ENCODE measurements at places on chromosomes 5 and 9. TPM values are rescaled to one million over a fixed set of nuclear protein-coding genes. Genes with fewer than 3 reads are reported as not detected.

- DNase-seq: no peak
Observed at GRCh38 chr9:91075279-91075678, 273.7 kb downstream of the SYK start.

GRCh38 chr9:136656183-136656738 is 6.5 kb upstream of the EGFL7 start:
- DNase-seq: no peak

GRCh38 chr5:40691894-40692293 is 12.2 kb downstream of the PTGER4 start:
- no peak for DNase-seq

PAEP gene
- total RNA-seq: not detected

GRCh38 chr5:140497897-140498296 is 49.6 kb upstream of the EIF4EBP3 start:
- DNase-seq: no peak

KCNV2 gene
- total RNA-seq: not detected

SMIM33 gene
- total RNA-seq: not detected

DNA sequence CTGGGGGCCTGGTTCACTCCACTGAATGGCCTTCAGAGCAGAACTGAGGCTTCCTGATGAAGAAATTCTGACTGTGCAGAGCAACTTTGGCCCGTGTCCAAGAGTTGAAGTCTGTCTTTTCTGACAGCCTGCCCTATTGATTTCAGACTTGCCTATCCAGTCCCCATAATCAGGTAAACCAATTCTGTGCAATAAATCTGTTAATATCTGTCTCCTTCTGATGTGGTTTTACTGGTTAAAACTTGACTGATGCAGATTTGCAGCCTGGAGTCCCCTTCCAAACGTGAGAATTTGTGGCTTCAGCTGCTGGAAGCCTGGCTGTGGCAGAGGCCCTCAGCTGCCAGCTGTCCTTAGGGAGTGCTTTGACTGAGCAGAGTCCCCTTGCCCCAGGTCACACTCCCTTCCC is 283.9 kb upstream of the ANKRD55 start:
- DNase-seq: no peak

PCDHB3 gene
- not detected for total RNA-seq

TYRP1 gene
- not detected for total RNA-seq

GRCh38 chr5:425714-426113 is 17.3 kb upstream of the EXOC3 start:
- DNase-seq: no peak

ASTN2 gene
- total RNA-seq: 2.3 TPM

- no peak for DNase-seq
Observed at GRCh38 chr5:159824188-159825161, 91.8 kb upstream of the ADRA1B start.

DNA sequence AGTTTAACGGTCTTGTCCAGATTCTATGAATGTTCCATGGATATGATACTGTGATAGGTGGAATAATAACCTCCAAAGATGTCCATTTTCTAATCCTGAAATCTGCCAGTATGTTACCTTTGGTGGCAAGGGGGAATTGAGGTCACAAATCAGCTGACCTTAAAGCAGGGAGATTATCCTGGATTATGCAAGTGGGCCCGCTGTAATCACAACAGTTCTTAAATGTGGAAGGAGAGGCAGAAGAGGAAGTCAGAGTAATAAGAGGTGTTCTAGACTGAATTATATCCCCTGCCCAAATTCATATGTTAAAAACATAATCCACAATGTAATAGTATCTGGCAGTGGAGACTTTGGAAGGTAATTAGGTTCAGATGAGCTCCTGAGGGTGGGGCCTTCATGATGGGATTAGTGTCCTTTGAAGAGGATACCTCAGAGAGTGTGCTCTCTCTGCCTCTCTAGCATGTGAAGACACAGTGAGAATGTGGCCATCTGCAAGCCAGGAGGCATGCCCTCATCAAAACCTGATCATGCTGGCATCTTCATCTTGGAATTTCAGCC is 47.6 kb upstream of the ZFAND5 start:
- no peak for DNase-seq

- DNase-seq: no peak
Observed at GRCh38 chr9:124973807-124974206, 32.9 kb upstream of the GOLGA1 start.

GRCh38 chr5:139708877-139709581 is 60.9 kb downstream of the CXXC5 start:
- no peak for DNase-seq

GRCh38 chr5:83871533-83872395 is 151.1 kb upstream of the HAPLN1 start:
- no peak for DNase-seq

DNA sequence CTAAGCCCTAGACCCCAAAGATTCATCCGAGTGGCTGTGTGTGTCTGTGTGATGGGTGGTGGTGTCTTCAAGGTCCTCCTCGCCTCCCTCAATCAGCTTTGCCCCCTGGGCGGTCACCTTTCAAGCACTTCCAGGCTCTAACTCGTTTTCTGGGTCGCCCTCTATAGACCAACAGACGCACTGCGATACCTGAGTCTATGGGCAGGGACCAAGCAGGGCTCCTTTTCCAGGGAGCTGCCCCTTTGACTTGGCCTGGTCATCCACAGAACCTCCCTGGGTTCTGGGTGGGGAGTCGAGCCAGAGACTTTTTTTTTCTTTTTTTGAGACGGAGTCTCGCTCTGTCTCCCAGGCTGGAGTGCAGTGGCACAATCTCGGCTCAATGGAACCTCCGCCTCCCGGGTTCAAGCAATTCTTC is 1.1 kb downstream of the SLC27A4 start:
- peak; percentile 46 for DNase-seq

- DNase-seq: no peak
Observed at GRCh38 chr5:139675213-139675612, 27.1 kb downstream of the CXXC5 start.

- no peak for DNase-seq
Observed at GRCh38 chr9:124980431-124980830, 39.5 kb upstream of the GOLGA1 start.

- no peak for DNase-seq
Observed at GRCh38 chr5:6656680-6657079, 23.4 kb downstream of the SRD5A1 start.

- DNase-seq: no peak
Observed at GRCh38 chr5:149540089-149540488, 11.2 kb downstream of the CSNK1A1 start.

AK3 gene
- 14.5 TPM for total RNA-seq

PCDHGB1 gene
- 0.37 TPM for total RNA-seq

DNA sequence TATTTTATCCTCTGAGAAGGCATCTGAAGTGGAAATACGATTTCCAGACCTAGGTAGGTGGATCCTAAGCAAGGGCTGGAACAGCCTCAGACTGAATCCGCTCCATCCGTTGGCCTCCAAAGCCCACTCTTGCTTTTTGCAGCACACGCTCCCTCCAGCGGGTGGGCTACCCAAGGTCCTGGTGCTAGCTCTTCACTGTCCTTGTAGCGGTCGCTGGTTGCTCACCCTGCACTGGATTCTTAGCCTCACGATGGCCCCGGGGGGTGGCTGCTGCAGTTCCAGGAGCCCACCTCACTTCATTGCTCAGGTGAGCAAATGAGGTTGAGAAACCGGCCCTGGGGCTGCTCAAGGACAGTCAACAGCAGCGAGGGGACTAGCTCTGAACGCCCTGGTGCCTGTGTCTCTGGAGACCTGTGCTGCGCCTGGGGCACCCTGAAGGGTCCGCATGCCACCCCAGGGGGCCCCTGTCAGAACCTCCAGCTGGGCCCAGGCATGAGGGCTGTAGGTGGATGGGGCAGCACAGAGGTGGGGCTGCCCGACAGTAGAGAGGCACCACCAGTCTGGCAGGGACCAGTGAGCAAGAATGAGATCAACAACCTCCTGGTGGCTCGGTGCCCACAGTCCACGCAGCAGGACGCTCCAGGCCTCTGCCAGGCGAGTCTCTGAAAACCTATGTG is 4.3 kb downstream of the MGAT4B start:
- no peak for DNase-seq

- DNase-seq: no peak
Observed at GRCh38 chr5:125180231-125180829, 433.9 kb upstream of the ZNF608 start.

C9orf152 gene
- not detected for total RNA-seq

- DNase-seq: no peak
Observed at GRCh38 chr5:138711811-138712210, 41.4 kb upstream of the CTNNA1 start.

DNA sequence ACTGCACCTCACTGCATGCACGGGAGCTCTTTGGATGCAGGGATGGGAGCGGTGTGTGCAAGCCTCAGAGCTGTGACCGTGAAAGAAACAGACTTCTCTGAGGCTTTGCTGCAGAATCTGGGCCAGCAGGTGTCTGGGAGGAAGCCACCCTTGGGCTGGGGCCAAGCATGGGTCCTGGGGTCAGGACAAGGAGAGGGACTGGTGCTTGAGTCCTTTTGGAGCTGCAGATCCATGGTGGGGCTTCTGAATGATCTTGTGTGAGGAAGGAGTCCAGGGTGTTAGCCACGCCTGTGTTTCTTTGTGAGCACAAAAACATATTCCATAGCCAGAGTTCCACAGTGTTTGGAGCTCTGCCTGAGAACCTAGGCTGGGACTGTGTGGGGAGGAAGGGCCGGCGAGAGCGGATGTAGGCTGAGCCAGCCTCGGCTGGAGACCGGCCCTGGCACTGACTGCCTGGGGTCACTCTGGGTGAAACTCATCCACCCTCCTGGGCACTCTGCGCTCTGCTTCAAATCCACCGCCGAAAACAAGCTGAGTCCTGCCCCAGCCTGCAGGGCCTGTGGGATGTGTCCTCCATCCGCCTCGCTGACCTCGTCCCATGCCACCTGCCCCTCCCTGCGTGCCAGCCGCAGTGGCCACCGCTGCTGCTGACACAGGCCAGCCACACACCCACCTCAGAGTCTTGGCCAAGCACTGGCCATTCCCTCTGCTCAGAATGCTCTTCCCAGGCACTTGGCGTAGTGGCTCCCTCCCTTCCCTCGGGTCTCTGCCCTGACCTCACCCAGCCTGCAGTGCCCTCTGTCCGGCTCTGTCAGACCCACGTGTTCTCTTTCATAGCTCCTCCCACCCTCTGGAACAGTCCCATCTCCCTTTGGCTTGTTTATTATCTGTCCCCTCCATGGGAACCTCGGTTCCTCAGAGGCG is 26.7 kb downstream of the ERGIC1 start:
- DNase-seq: no peak

- no peak for DNase-seq
Observed at GRCh38 chr9:108953983-108954574, 19.9 kb downstream of the ABITRAM start.

DNA sequence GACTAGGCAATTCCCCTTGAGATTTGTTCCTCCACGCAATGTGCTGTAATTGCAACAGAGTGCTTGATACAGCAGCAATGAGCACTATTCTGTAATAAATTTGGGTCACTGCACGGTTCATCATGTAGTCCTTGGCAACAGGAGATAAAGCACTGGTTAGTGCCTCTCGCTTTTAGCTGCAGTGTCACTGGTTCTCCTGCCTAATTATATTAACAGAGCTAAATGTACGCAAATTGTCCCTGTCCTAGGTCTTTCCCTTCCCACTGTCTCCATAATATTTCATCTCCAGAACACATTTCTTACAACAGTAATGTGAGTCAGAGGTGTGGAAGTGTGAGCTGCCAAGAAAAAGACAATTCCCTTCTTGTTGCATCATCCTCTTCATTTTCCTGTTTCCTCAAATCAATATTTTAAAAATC is 553.1 kb downstream of the ZNF608 start:
- DNase-seq: no peak

Measured in activated B cell treated with CpG ODN at 0.5 μM for 24 hours (primary cell).